ENCODE measurements at places on chromosomes 7 and 10.

GRCh38 chr10:128390596-128390995, 264.4 kb upstream of the MKI67 start:
- DNase-seq: no peak

DNA sequence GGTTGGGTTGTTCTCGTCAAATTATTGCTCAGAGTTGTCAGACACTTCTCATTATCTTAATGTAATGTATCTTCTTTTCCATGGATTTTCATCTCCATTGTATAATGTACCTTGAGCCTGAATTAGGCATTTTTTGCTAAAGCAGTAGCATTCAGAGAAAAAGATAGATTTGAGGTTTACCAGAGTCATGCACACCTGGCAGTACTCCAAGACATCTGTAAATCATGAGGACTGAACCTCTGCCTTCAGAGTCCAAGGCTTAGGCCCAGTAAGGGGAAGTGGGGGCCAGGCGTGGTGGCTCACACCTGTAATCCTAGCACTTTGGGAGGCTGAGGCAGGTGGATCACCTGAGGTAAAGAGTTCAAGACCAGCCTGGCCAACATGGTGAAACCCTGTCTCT, 624.3 kb upstream of the MBL2 start:
- no peak for DNase-seq

DNA sequence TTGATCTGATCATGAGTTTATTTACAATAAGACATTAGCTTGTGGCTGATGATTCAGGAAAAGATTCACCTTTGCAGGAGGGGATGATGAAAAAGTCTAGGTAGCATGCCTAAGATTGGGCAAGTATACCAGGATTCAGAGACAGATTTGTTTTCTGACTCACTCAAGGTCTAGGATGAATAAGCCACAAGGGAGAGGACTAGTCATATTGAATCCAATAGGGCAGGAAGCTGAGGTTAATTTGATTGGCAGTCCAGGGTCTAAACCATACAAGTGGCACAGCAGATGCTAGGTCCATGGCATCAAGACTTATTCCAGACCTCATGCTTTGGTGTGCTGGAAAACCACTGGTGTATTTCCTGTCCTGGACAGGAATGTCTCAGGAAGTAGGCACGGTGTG, 1133.4 kb downstream of the XPNPEP1 start:
- DNase-seq: no peak

GRCh38 chr10:72509206-72509799, 116.6 kb downstream of the MICU1 start:
- DNase-seq: no peak

DNA sequence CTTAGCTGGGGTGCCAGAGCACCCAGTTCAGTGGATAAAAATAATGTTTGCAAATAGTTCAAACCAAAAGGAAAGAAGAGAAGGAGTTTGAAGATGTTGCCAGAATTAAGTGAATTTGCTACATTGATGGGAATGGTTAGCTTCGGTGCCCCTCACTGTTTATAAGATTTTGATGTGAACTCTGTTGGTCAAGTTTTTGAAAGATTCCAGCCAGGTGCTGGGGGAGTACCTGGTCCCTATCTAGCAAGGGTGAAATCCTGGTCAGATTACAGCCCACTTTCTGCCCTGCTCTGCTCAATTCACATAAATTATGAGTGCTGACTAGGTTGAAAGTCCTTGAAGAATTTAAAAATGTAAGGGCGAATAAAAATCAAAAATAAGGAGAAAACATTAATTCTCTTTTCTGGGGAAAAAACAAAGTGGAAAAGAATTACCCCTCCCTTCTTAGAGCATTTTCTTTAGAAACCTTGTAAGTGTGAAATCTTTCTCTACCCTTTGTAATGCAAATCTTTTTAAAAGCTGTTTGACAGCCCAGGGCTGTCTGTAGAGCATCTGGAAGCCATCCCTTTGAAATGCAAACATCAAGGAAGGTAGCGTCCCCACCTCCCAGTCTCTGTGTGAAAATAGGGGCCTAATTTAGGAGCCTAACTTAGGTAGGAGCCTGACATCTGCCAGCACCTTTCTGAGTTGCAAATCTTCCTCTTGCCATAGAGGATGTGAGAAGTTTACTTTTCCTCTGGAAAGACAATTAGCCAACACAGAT, 1.4 kb upstream of the GIMAP5 start:
- DNase-seq: no peak

DNA sequence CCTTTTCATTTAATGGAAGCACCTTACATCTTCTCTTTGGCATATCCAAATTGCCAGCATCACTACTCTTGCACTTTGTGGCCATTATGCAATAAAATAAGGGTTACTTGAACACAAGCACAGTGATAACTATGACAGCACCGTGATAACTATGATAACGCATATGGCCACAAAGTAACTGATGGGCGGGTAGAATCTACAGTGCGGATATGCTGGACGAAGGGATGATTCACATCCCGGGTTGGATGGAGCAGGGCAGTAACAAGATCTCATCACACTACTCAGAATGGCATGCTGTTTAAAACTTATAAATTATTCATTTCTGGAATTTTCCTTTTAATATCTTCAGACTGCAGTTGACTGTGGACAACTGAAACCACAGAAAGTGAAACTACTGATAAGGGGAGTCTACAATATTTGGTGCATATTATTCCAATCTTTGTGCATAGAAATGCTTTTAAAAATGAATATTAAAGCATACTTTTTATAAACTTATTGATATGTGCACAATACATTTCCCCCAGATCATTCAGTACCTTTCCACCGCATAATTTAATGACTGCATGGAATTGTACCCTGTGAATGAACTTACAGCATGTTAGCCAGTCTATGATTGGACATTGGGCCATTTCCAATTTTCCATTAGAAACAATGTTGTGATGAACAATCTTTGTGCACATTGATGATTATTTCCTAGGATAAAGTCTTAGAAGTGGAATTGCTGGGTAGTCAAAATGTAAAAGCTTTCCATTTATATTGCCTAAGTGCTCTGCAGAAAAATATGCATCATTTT, 136.4 kb downstream of the WNT2 start:
- no peak for DNase-seq

DNA sequence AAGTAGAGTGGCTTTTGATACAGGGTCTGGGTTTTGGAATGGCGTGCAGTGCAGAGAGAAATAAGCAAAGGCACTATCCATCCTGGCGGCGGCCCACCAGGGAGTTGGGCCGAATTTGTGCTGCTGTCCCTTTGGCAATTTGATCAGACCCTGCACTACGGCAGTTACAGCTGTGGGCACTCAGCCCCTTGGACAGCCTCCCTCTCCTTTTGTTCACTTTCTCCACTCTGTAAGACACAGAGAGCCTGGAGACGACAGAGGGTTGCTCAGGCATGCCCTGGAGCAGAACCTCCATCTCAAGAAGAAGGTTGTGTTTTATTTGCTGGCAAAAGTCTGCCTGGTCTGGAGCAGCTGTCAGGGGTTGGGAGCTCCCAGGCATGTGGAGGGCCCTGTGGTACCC, 55.8 kb downstream of the LHPP start:
- no peak for DNase-seq

- no peak for DNase-seq
Measured at GRCh38 chr10:20418286-20418685, 478.8 kb downstream of the NEBL start.

DNA sequence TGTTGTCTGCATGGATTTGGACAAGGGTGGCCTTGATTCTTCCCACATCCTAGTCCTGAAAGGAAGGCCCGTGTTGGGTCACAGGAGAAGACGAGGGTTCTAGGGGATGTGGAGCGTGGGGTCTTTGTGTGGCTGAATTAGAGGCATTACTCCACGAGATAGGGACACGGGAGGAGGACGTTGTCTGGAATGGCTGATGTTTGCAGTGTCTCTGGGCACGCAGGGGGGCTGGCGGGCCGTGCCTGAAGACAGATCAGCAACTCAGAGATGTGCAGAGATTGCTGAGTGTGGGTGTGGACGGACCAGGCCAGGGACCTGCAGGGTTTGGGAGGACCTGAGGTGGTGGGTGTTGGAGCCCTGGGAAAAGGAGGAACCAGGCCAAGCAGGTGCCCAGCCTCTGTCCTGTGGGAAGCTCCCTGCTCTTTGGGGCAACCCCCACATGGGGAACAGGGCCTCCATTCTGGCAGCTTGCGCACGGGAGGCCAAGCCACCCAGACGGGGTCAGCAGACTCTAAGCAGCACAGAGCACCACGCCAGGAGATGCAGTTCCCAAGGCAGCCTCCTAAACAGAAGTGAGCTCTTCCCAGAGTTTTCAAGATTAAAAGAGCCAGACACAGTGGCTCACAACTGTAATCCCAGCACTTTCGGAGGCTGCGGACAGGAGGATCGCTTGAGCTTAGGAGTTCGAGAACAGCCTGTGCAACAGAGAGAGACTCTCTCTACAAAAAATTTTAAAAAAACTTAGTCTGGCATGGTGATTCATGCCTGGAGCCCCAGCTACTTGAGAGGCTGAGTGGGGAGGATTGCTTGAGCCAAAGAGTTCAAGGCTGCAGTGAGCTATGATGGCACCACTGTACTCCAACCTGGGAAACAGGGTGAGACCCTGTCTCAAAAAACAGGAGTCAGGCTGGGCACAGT, 71.0 kb upstream of the GTF2I start:
- DNase-seq: no peak

GRCh38 chr10:110815354-110816004, 56.2 kb upstream of the PDCD4 start:
- DNase-seq: no peak

DNA sequence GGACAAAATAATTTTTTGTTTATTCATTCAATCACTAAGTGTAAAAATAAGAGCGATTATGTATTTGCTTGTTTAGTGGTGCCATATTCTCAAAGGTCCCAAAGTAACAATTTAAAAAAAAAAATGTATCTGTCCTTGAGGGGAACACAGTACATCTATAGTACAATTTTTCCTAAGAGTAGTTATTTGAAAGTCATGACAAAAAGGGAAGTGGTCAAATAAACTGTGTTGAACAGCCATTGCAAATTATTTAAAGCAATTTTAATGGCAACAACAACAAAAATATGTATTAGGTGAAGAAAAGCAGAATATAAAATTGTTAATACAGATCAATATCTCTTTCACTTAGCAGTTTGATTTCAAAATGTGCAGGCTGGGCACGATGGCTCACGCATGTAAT, 943.5 kb downstream of the CNTNAP2 start:
- DNase-seq: no peak

DNA sequence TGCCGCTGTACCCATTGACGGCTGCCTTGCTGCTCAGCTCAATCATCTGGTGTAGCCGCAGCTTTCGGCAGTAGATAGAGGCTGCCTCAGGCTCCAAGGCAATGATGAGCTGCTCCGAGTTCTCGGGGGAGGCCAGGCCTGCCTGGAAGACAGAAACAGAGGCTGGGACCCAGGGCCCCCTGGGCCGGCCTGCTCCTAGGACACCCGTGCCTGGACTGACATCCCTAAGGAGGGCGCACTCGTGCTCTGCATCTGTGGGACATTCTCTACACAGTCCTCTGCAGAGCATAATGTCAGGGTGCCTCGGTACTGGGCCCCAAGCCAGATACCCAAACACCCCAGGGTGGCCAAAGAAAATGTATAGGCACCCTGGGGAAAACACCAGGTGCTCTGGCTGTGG, 58.5 kb downstream of the HSPA12A start:
- no peak for DNase-seq

DNA sequence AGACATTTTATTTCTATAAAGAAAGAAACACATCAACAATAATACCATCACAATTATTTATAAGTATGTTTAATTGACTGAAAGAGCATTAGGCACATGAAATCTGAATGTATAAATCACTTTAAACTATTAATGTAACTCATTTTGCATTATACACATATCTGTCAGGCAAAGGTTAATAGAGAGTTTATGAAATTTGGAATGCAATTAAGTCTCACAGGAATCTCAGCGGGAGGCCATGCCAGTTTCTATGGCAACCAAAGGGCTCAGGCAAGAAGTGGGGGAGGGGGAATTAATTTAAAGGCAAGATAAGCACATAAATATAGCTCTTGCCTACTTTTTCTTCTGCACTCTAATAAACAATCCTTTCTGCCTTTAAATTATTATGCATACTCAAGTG, 152.6 kb downstream of the SLC16A9 start:
- no peak for DNase-seq

GRCh38 chr7:28267012-28267411, 86.4 kb upstream of the JAZF1 start:
- no peak for DNase-seq

DNA sequence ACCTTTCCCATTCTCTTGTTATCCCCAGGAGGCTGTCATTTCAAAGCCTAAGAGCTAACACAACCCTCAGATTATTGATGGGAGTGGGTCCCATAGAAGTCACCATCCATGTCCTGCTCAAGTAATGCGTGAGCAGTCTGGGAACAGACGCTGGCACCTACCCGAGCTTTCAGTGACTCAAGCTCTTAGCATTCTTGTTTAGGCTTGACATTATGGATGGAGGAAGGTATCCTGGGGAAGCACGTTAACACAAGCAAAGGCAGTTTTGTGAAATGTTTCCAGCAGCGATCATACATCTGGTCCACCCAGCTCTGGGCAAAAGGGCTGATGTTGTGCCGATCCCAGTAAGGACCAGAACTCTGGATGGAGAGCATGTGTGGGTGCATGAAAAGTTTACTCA, 30.0 kb upstream of the AUTS2 start:
- DNase-seq: no peak

DNA sequence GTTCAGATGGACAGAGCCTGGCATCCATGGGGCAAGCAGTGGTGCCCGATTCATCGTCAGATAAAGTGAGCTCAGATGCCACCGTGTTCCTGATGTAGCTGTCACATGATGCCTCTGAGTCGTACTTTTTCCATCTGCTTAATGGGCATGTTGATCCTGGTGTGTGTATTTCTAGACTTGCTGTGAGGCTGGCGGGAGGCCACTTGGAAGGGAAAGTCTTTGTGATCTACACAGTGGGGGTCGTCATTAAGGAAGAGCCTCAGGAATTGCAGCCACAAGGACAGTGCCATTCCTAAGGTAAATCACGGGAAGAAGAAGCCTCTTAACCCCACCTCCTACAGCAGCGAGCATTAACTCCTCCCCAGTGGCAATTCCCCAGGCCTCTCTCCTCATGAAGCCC, 63.0 kb downstream of the RGS10 start:
- no peak for DNase-seq

GRCh38 chr10:680146-680545, 9.3 kb downstream of the DIP2C start:
- no peak for DNase-seq

DNA sequence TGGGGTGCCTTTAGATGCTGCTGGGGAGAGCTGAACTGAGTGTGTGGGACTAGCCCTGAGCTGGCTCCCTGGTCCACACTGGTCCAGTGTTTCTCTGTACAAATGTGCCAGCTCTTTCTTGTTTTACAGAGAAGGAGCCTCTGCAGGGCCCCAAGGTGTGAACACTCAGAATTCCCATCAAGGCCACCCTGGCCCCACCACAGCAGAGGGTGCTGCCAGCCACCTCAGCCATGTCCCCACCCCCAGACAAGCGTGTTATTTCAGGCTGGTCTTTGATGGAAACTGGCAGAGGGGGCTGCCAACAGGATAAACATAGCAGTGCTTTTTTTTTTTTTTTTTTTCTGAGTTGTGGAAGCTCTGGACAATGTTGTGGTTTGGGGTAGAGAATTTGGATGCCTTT, 68.5 kb upstream of the LRRC18 start:
- DNase-seq: no peak
